Activated T-helper 1 cell treated with anti-CD3 and anti-CD28 coated beads, Interleukin-2, amount 50 U/mL, for 16 hours (primary cell): ENCODE measurements at places on chromosomes 5 and 9.

DNA sequence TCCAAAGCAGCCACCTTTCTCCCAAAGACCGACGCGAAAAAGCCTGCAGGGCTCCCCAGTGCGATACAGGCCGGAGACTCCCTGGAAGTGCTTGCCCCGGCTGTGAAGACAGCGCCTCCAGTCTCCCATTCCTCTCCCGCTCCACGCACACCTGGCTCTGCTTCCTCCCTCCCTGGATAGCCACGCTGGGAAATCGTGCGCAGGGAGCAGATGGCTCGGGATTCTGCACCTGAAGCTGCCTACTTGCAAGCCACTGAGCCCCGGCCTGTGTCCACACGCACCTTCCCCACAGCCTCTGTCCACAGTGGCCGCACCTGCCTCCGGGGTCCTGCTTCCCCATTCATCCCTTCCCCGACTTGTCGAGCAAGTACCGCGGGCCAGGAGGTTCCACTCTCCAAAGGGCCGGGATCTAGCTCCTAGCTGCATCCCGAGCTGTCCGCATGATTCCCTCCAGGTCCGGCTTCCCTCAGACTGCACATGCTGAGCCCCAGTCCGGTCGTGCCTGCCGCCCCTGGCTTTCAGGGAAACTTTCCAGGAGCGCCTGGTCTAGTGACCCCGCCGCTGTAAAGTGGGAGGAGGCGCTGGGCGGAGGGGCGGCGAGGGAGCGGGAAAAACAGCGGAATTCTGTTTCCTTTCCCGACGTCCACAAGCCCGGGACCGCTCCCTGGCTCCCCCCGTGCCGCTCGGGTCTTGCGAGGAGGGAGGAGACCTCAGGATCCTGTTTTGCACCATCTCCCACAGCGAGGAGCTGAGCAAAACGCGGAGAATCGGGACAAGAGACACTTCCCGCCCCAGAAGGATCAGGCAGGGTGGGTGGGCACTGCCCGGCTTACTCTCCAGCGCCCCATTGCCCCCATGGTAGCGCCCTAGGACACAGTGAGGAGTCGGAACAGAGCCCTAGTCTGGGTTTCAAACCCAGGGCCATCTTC is 2.0 kb downstream of the SEMA6A start:
- DNase-seq: no peak

DNA sequence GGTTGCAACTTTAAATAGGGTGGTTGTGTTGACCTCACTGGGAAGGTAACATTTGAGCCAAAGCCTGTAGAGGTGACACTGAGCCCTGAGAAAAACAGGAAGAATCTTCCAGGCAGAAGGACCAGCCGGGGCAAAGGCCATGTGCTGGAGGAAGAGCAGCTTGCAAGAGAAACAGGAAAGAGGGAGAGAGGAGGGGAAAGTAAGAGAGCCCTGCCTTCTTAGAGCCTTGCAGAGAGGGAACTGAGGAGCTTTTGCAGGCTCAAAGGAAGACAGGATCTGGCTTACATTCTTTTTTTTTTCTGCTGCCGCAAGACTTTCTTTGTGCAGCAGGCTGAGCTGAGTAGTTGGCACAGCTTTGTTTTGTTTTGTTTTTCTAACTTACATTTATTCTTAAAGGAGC is 17.4 kb downstream of the C9orf153 start:
- DNase-seq: no peak

GRCh38 chr9:123483191-123483803 is 127.3 kb downstream of the CRB2 start:
- DNase-seq: no peak

GRCh38 chr5:63240063-63240755 is 661.6 kb downstream of the LRRC70 start:
- no peak for DNase-seq

DNA sequence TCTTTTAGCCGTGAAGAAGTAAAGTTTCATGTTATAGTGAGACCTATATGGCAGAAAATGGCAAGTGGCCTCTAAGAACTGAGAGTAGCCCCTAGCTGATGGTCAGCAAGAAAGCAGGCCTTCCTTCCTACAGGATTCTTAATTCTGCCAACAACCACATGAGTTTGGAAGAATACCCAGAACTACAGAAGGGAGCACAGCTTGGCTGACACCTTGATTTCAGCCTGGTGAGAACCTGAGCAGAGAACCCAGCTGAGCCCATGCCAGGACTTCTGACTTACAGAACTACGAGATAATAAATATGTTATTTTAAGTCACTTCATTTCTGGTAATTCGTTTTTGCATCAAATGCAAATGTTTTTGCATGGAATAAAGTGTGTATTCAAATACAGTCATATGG is 5.9 kb upstream of the FBXL17 start:
- DNase-seq: no peak

- no peak for DNase-seq
Observed at GRCh38 chr5:93274291-93274690, 306.7 kb downstream of the NR2F1-AS1 start.

DNA sequence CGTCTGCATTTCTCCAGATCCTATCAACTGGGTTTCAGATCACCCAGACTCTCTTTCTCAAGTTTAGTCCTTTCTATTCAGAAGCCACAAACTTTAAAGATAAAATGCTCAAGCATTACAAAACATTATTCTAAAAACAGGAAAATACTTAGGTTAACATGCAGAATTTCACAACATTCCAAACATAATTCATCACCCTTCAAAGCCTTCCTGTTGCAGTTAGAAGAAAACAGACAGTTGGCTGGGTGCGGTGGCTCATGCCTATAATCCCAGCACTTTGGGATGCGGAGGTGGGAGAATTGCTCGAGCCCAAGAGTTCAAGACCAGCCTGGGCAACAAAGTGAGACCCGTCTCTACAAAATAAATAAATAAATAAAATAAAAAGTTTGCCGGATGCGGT is 7.7 kb upstream of the OCLN start:
- no peak for DNase-seq

GRCh38 chr5:39767916-39768315 is 343.1 kb upstream of the DAB2 start:
- DNase-seq: no peak

DNA sequence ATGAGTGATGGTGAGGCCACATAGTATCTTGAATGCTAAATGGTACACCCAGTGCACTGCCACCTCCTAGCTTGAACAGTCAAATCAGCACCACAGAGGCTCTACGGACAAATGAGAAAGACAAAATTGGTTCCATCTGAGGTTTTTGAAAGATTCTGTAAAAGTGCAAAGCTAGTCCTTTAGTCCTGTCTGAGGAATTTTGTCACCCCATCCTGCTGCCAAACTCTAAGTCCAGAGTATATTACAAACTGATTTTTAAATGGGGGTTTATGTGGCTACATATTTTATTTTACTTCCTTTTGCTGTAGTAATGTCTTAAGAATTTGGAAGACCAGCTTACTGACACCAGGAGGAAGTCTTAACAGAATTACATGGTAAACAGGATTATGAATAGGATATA is 7.7 kb downstream of the FREM1 start:
- no peak for DNase-seq

- no peak for DNase-seq
Observed at GRCh38 chr5:139823757-139824355, 28.2 kb downstream of the PSD2 start.

DNA sequence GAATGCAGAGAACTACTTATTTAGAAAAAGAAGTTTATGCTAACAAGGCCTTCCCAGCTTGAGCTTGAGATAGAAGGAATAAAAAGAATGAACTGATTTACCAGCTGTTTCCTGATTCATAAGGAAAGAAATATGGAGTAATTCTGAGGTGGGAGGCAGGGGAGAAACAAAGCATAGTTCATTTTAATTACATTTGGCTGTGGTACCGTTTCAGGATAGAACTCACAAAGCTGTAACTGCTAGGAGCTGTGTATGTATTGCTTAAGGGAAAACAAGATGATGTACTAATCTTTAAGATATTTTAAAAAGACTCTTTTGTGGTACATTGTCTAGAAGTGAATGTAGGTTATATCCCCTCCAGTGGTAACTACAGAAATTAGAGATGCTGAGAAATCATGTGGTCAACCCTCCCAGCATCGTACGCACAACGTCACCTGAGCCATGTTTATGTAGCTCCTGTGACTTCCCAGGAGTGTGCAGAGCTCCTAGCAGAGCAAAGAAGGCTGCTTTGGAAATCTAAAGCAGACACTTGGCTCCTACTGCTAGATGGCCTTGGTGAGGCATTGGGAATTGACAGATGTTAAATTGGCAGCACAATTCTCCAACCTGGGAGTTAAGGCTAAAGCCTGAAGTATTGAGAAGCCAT is 208.3 kb upstream of the VLDLR start:
- no peak for DNase-seq

GRCh38 chr5:160020964-160021363 is 12.0 kb downstream of the TTC1 start:
- DNase-seq: no peak

- DNase-seq: no peak
Observed at GRCh38 chr9:86178503-86178902, 79.1 kb upstream of the GOLM1 start.

DNA sequence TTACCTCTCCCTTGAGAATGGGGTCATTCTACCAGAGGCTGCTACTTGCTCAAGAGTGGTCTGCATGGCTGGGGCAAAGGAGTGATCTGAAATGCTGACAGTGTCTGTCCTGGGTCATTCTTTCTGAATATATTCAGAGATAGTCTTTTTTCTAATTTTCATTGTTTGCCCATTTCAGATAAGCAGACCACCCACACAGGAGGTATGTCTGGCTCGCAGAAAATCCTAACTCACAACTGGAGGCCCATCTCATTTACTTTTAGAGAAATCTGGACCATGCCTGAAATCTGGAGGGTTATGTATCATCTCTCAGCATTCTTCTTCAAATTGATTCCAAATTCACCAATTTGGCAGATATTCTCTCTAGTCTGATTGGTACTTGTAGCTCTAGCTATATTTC is 227.6 kb downstream of the SEC61B start:
- DNase-seq: no peak

GRCh38 chr9:23229890-23230317 is 596.1 kb downstream of the ELAVL2 start:
- no peak for DNase-seq

DNA sequence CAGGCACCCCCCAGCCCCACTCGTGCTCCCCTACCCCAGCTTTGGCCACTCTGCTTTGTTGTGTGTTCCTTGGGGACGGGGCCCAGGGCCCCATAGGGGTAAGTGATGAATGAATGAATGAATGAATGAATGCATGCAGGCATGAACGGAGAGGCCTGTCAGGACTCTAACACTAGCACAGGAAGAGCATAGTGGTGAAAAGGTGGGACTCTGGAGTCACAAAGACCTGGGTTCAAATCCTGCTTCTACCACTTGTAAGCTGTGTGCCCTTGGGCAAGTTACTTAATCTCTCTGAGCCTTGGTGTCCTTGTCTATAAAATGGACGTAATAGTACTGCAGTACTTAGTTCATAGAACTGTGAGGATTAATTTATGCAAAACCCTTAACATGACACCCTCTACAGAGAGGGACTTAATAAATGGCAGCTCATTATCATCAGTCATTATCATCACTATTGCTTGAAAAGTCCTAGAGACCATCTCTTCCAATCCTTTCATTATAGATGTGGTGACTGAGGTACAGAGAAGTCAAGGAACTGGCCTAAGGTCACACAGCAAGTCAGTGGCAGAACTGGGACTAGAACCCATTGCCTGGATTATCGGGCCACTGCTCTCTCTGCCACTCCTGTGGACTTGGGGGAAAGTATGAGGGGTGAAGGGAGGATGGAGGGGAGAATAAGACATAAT is 13.2 kb downstream of the ORM2 start:
- DNase-seq: no peak

DNA sequence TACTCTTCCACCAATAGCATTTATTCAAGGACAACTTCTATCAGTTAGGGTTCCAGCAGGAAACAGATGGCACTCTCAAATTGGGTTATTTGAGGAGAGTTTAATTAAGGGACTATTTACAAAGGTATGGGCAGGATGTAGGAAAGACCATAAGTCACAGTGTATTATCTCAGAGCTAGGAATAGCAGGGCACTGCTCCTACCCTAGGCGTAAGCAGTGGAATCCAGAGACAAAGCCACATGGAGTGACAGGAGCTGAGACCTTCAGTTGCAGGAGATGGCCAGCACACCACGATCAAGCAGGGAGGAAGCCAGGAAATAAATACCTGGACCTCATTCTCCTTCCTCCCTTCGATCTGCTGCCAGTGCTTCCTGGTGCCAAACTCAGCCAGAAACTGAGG is 274.9 kb upstream of the SLC30A5 start:
- no peak for DNase-seq

GRCh38 chr5:14396737-14397136 is 184.9 kb upstream of the OTULINL start:
- DNase-seq: no peak

DNA sequence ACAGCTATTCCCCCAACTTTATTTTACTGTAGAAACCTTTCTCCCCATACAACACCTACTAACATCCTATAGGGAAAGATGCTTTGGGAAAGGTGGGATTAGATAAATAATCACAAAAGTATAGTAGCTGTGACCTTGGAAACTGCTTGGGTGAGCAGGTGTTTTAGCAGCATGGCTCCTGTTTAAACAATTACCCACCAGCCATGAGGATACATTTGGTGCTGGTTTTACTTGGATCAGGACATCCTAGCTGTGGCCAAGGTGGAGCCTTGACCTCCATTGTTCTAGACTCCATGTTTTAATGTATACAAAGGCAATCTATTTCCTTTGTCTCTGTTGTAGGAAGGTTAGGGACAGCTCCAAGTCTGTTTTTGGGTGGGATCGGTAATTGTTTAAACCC is 56.8 kb upstream of the ALDH1B1 start:
- no peak for DNase-seq

GRCh38 chr5:96141749-96142148 is 180.1 kb upstream of the ELL2 start:
- DNase-seq: no peak

GRCh38 chr5:111892949-111893348 is 136.0 kb upstream of the NREP start:
- DNase-seq: no peak

DNA sequence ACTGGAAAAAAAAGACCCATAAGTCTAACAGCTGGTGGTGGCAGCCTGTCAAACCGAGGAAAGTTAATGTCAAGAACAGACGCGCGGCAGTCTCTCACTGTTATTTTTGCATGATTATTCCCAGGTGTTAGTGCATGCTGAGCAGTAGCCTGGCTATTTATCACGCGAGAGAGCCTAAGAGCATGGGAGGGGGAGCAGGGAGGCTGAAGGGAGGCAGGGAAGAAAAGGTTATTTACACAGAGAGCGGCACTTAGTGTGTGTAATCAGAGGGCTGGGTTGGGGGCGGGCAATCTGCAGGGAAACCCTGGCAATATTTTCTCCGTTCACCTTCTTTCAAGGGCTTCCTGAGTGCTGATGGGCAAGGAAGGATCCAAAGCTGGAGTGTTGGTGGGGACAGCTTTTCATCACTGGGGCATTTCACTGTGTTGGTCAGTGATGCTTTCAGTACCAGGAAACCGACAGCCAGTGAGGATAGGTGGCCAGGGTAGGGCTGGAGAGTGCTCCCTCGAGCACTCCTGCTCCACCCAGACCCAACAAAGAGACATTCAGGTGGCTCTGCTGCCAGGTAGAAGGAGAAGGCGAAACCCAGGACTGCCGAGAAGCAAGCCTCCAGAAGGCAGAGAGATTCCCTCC is 39.6 kb downstream of the ZNF608 start:
- DNase-seq: no peak

- no peak for DNase-seq
Observed at GRCh38 chr5:38751103-38751502, 94.7 kb upstream of the OSMR start.

- no peak for DNase-seq
Observed at GRCh38 chr9:88396836-88397577, 8.8 kb downstream of the SPIN1 start.

- no peak for DNase-seq
Observed at GRCh38 chr5:167790462-167791260, 500.8 kb upstream of the WWC1 start.
